ENCODE measurements at places on chromosomes 4 and X.

DNA sequence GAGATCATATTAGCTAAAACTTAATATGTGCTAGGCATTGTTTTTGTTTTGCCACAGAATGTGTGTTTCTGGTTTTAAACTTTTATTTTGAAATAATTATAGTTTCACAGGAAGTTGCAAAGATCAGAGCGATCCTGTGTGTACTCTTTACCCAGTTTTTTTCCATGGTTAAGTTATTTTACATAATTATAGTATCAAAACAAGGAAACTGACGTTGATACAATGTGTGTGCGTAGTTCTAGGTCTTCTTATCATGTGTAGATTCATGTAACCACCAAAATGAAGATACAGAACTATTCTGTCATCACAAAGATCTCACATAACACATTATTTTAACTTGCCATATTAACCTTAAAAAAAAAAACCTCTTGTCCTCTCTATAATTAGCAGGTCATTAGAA is 69.2 kb downstream of the BLTP1 start:
- no peak for DNase-seq

GRCh38 chrX:76977452-76977851 is 469.7 kb upstream of the FGF16 start:
- no peak for DNase-seq

GRCh38 chr4:113636877-113637276 is 124.7 kb downstream of the CAMK2D start:
- DNase-seq = no peak

GRCh38 chrX:110418316-110419235 is 59.9 kb downstream of the RTL9 start:
- DNase-seq = no peak

- no peak for DNase-seq
These were observed 306.2 kb upstream of the CASK start for GRCh38 chrX:42229533-42229932.

DNA sequence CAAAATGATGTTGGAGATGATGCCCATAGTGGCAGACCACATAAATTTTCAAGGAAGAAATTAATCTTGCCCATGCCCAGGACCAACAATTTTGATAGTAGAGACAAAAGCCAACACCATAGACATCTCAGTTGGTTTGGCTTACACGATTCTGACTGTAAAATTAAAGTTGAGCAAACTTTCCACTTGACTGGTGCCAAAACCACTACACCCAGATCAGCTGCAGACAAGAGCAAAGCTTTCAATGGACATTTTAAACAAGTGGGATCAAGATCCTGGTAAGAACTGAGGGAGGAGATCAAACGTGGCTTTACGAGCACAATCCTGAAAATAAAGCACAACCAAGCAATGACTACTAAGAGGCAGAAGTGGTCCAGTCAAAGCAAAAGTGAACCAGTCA is 90.7 kb downstream of the PAPSS1 start:
- no peak for DNase-seq

DNA sequence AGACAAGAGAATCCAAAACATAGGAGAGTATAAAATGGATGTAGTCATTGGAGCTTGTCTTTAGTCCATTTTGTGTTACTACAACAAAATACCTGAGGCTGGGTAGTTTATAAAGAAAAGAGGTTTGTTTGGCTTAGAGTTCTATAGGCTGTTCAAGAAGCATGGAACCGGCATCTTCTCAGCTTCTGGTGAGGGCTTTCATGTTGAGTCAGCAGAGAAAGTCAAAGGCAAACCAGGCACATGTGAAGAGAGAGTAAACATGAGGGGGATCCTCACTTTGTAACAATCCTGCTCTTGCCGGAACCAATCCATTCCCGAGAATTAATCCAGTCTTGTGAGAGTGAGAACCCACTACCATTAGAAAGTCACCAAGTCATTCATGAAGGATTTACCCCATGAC is 8.1 kb upstream of the HCCS start:
- DNase-seq = no peak
